Skeletal muscle cell (primary cell): ENCODE measurements at places on chromosomes 5 and 9.

DNA sequence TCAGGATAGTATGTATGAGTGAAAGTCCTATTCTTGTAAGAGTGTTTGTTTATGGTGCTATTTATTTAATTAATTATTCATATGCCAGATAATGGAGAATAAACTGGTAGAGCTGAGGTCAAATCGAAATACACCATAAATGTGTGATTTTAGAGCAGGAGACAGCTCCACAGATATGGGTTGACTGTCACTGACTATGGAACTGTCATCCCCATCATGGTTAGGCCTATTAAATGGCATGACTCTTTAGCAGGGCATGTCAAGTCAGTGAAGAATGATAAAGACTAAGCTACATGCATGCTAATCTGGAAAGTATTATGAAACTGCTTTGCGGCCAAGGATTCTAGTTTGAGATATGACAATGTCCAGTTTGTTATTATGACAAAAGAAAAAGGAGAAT lies 658.6 kb downstream of the ISL1 start:
- no peak for DNase-seq

DNA sequence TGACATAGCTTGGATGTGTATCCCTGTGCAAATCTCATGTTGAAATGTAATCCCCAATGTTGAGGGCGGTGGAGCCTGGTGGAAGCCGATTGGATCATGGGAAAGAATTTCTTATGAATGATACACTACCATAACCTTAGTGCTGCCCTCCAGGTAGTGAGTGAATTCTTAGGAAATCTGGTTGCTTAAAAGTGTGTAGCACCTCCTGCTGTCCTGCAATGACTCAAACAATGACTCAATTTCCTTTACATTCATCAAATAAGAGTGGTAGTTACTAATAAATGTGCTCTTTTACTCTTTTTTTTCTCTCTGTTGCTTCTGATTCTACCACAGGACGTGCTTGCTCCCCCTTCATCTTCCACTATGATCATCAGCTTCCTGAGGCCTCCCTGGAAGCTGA lies 1696.0 kb upstream of the CDH9 start:
- DNase-seq = no peak

DNA sequence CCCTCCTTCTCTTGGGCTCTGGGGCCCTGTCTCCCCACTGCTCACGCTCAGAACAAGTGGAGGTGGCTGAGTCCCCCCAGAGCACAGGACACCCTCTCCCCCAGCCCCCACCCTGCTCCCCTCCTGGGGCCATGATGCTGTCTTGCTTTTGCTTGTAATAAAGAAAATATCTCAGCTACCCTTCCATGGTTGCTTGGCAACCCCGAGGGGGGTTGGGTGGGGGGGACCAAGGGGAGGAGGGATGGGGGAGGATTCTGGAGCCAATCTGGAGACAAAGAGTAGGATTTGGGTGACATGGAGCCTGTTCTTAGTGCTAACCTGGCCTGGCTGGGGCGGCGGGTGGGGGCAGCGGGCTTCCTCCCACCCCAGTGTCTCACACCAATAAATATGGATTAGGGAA lies 16.1 kb upstream of the CERCAM start:
- no peak for DNase-seq

DNA sequence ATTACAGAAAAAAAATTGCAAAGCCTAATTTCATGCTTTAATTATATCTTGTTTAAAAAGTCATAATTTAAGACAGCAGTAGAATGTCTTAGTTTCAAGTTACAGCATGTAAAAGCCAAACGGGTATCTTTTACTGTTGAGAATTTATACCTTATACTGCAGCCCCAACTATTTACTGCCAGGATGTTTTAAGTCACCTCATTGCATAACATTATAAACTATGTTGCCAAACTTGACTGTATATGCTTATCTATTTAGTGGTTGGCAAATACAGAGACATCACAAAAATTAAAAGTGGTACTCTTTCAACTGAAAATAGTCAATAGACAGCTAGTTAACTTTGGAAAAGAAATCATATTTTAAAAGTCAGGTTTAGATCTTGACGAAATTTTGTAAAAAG lies 119.5 kb downstream of the EDIL3 start:
- no peak for DNase-seq

- DNase-seq = no peak
Measured at GRCh38 chr9:87076825-87077224, 129.5 kb upstream of the GAS1 start.

- no peak for DNase-seq
Measured at GRCh38 chr5:136242136-136242535, 49.2 kb upstream of the SMIM32 start.

DNA sequence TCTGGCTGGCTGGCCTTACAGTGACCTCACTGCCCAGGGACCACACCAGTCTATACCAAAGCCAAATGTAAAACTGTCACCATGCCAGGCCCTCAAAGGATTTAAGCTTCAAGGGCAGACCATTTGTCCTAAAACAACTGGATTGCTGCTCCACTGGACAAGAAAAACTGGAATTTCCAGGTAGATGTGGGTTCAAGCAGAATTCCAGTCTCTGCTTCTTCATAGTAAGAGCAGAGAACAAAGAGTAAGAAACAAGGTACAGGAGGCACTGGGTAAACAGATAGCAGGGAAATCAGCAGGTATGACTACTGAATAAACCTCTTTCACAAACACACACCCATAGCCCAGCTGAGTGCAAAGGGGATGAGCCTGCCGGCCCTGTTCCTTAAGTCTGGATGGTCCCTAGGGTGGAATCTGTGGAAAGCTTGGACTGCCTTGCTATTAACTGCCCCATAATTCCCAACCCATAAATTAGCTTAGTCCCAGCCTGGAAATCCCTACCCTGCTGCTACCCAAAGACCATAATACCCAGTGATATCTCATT lies 5.5 kb downstream of the B4GALT1 start:
- DNase-seq = no peak

GRCh38 chr9:107983181-107983603 lies 493.6 kb upstream of the KLF4 start:
- no peak for DNase-seq

- DNase-seq = peak; percentile 41
Measured at GRCh38 chr5:103918668-103919367, 356.2 kb upstream of the NUDT12 start.

DNA sequence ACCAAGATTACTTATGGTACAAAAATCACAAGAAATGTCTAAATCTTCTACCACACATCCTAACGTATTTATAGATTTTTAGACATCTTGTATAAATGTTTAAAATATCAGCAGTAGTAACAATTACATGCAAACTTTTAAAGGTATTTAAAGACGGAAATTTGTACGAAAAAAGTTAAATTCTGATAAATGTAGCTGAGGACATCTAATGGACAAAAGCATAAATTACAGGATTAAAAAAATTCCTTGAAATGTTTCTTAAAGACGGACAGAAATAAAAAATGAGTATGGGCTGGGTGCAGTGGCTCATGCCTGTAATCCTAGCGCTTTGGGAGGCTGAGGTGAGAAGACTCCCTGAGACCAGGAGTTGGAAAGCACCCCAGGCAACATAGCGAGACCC lies 15.8 kb downstream of the ERCC8 start:
- no peak for DNase-seq

DNA sequence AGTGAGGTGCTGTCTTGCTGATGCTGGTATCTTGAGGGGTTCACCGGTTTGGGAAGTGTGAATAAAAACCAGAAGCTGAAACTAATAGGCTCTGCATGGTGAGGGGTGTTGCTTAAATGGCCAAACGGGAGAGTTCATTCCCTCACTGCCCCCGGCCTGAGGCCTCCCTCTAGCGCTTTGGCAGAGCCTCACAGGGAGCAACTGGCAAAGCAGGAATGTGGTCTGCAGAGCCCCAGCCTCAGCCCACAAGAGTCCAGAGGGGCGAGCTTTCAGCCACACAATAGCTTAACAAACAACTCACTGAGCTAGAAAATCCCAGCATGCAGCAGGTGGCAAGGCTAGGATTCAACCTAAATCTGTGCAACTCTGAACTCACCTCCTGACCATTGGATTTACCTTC lies 234.8 kb downstream of the MED10 start:
- DNase-seq = no peak

GRCh38 chr5:102799017-102799416 lies 43.9 kb downstream of the PAM start:
- no peak for DNase-seq

DNA sequence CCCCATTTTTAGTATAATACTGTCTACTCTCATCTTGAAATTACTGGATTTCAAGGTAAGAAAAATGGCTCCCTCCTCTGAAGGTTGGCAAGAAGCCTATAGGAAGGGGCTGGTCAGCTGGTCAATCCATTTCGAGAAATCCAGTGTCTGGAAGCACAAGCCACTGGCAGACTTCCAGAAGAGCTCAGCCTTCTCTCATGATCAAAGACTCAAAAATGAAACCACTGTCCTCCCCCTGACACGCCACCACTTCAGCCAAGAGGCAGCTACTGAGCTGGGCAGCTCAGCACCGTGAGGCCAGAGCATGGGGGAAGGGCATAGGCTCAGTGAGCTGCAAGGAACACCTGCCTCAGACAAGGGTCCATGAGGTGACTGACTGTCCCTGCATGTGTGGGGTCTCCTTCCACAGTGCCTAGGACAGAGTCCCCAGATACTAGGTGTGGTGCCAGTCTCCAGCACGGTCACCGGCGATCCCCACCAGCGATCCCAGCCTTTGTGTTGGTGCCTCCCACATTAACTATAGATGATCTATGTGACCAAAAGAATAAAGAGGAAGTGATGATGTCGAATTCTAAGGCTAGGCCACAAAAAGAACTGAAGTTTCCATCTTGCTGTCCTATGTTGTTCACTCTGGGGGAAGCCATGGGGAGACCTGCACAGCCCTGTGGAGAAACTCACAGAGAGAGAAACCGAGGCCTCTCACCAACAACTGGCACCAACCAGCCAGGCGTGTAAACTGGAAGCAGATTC lies 100.1 kb upstream of the LRRTM2 start:
- DNase-seq = peak; percentile 35

- DNase-seq = no peak
Measured at GRCh38 chr9:98465799-98466198, 210.3 kb upstream of the TBC1D2 start.

DNA sequence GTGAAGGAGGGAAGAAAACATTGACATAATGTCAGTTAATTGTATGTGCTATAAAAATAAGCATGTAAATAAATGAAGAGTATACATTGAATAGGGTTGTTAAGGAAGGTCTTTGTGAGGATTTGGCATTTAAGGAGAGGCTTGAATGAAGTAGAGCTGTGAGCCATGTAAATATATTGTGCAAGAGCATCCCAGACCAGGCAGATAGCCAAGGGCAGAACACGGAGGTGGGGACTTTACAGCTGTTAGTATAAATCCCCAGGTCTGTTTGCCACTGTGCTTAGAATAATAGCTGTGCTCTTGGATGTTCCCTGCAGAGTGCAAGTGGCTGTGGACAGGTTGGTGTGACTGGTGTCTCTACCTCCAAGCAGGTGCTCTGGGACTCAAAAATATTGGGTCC lies 211.7 kb downstream of the LRRC70 start:
- DNase-seq = peak; percentile 4

DNA sequence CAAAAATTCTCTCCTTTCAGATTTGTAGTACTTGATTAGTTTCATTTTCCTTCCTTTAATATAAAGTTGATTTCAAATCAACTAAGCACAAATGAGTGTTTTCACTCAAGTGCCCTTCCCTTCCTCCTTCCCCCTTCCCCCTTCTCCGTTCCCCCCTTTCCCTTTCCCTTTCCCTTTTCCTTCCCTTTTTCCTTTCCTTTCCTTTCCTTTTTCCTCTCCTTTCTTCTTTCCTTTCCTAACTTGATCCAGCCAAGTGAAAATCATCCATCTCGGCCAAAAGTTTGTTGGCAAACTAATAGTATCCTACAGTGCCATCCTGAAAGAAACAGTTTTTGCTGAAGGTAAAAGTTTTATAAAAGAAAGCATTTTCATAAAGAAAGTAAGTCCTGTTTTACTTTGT lies 85.3 kb upstream of the CD180 start:
- DNase-seq = no peak

DNA sequence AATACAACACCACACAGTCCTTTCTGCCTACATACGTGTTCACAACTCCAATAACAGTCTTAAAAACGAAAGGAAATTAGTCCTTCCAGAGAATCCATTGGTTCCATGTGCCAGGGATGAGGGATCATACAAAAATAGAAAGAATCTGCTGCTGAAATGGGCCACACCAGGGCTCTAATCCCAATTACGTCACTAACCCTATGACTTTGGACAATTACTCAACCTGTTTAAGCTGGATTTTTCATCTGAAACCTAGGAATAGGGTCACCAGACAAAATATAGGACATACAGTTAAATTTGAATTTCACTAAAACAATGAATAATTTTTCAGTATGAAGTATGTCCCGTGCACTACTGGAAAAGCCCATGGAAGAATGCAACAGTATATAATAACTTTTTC lies 264.7 kb downstream of the YTHDC2 start:
- no peak for DNase-seq

GRCh38 chr5:69213513-69214215 lies 21.0 kb upstream of the CDK7 start:
- DNase-seq = no peak
